ENCODE measurements at places on chromosomes 3 and 15.

- DNase-seq = peak; percentile 79
Measured at GRCh38 chr3:120177151-120177550, 82.9 kb upstream of the GSK3B start.

- DNase-seq = no peak
Measured at GRCh38 chr15:60580650-60581376, 101.9 kb upstream of the ICE2 start.

GRCh38 chr3:24185738-24186384 is 240.8 kb downstream of the NR1D2 start:
- DNase-seq = peak; percentile 79

GRCh38 chr3:136291302-136291701 is 41.2 kb downstream of the PCCB start:
- no peak for DNase-seq

GRCh38 chr15:66735909-66736305 is 33.9 kb downstream of the SMAD6 start:
- DNase-seq = no peak

DNA sequence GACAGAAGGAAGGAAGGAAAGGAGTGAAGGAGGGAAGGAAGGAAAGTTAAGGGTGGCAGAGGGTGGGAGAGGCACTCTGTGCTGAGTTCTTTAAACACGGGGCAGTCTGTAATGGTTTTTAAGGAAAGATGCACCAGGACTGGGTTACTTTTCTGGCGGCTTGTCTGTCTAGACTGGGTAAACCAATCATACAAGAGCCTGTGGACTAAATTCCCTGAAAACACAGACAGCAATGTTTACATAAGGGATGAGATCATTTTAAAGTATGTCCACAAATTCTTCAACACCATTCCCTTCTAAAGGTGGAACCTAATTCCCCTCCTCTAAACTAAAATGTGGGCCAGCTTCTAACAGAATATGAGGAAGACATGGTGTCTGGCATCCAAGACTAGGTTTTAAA is 235.5 kb upstream of the IGF1R start:
- no peak for DNase-seq

- no peak for DNase-seq
Measured at GRCh38 chr15:80019168-80019745, 40.2 kb upstream of the ZFAND6 start.

- DNase-seq = no peak
Measured at GRCh38 chr15:65072027-65072426, 4.2 kb upstream of the RASL12 start.

DNA sequence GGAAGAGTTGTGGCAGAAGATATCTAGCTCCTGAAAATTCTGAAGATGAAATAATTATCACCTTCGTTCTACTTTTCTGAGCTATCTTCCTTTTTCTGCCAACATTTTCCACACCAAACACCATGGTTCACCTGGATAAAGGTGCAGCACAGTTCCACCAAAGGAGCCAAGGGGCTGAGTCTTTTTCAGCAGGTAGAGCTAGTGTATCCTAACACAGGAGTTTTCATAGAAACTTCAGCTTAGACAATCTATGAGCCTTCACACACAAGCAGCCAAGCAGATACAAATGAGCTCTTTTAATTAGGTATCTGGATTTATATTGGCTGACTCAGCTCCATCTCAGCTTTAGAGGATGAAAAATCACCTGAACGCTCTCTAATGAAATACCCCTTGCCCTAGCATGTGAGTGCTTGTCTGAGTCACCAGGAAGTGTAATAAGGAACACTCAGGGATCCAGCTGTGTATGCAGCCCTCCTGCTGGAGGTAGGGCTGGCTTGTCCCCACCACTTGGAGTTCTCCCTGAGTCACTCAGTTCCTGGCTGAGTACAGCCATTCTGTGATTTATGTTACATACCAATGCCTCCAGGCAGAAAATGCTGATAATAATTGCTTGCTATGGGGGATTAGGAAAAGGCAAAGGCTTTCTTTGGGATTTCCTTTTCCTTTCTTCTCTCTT is 385.7 kb downstream of the LSAMP start:
- DNase-seq = peak; percentile 89

DNA sequence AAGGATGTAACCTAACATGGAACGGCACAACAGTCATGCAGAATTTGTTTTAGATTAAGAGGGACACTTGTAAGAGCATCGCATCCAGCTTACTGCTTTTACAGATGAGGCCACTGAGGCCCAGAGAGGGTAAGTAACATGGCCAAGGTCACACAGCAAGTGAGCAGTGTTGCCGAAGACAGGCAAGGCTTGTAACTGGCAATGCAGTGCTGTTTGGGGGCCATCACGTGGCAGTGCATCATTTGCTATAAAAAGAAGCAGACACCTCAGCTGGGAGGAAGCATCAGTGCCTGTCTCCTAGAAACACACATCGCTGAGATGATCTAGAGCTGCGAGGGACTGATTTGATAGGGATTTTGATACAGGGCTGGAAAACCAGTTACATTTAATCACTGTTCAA is 108.2 kb upstream of the PROK2 start:
- DNase-seq = no peak

DNA sequence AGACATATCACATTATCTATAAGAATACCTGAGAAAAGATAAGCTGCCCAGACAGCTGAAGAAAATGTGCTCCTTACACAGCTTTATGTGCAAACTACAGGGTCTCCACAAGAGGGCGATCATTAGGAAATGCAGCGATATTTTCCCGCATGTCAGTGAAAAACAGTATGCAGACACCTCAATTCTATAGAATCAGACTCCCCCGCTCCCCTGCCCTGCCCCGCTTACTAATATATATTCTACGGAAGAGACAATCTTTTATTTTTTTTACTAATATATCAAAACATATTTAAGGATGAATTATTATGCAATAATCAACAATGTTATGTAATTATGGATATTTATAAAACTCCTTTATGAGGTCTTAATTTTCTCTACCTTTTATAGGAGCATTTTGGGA is 681.3 kb downstream of the ROBO1 start:
- peak; percentile 82 for DNase-seq

GRCh38 chr3:10198761-10199649 is 34.3 kb downstream of the IRAK2 start:
- no peak for DNase-seq

- DNase-seq = peak; percentile 86
Measured at GRCh38 chr3:182704926-182705325, 88.4 kb upstream of the ATP11B start.

DNA sequence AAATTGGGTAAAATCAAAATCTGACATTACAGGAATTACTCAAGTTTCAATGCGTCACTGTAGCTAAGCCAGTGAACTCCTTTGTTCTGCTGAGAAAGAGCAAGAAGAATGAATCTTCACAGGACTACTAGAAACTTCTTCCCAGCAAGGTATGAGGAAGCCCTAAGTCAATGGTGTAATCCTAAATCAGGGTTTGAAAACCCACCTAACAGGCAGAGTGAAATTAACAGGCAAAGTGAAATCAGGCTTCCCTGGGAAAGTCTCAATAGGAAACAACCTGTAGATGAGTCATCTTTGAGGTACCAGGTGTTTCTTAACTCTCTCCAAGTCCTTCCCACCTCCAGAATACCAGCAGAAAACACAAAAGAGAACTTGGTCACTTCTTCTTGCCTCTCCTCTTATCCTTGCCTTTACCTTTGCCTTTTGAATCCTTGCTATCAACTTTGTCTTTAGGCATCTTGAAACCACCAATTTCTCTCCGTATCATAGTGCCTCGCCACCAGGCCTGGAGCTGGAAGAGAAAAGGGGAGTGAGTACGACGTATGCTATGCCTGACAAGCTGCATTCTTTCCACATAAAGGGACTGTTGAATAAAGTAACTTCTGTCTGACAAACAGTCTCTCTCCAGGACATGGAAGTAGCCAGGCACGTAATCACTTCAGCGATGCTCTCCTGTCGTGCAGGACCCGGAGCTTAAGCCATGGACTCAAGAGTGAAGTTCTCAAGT is 60.6 kb upstream of the RPL35A start:
- peak; percentile 62 for DNase-seq

- peak; percentile 64 for DNase-seq
Measured at GRCh38 chr15:59532770-59533379, 78.7 kb upstream of the GCNT3 start.

DNA sequence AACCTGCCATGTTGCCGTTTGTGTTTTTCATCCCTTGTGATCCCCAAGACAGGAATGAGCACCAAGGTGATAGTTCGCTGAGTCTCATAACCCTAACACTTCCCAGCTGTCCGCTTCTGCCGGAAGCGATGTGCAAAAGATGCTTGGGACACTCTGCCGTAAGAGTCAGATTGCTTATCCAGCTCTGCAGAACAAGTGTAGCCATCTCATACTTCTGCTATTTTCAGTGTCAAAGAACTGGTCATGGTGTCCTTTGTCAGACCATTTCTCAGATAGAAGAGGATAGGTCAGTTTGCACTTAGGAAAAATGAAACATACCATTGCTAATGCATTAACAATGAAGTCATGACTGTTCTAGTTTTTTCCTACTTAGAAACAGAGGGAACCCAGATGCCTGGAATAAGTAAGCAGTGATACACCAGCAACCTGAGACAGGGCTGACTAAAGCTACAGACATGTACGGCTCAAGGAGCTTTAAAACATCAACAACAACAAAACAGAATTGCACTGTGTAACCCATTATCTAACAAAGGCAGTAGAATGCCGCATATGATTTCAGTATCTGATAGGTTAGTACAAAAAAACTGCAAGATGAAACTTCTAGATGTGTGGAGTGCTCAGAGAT is 134.0 kb upstream of the IL12A start:
- DNase-seq = no peak

DNA sequence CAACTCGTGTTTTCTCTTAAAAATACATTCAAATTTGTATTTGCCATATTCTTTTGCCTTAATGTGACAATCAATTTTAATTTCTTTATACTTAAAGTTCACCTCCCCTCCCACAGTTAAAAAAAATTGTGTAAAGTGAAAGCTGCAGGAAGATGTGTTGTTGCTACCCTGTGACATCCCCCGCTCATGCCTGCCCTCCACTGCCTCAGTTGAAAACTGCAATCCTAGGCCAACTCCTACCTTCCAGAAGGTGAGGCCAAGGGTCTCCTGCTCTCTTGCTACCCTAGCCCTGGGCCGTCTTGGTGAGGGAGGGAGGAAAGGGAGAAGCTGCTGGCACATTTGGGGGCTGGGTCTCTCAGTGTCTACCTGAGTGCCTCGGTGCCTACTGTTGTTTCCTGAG is 57.0 kb upstream of the CMTM7 start:
- peak; percentile 83 for DNase-seq

DNA sequence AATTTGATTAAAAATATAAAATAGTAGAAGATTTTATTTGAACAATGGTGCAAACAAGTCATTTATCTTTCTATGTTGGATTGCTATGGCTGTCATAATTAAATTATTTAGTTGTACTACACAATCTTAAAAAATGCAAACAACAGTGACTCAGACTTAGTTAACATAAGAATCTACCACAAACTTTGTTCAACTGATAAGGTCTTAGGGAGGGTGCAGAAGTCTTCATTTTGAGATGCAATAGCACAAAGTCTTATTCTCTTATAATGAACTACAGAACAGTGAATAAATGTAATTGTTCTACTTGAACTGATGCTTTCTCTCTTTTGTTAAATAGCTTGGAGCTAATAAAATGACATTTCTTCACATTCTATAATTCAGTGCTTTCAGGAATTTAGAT is 482.8 kb upstream of the NAALADL2 start:
- DNase-seq = no peak

DNA sequence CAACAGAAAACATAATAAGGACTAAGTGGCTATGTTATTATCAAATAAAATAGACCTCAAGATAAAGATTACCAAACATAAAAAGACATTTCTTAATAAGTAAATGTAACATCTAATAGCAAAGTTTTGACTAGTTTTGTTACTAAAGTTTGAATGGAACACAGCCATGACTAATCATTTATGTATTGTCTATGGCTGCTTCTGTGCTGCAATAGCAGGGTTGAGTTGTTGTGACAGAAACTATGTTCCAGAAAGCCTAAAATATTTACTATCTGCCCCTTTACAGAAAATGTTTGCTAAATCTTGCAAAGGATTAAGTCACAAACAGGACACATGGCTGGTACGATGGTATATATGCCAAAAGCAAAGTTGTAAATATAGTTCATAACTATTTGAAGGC is 37.9 kb upstream of the MYH15 start:
- DNase-seq = no peak

DNA sequence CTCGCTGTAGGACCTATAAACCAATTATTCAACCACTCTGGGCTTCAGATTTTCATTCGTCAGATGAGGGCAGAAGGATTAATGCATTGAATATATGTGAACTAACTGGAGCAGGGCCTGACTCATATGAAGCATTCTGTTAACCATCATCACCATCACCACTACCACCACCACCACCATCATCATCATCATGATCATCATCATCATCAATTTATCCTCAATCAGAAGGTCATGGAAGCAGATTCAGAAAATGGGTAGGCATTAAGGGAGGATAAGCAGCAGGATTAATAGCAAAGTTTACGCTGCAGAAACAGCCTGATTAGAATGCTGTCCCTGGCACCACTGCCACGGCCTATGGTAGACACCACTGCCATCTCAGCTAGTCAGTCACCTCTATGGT is 407.5 kb upstream of the THBS1 start:
- no peak for DNase-seq

Data from endodermal cell (in vitro differentiated cells).